ENCODE measurements at places on chromosomes 4 and X.
A peak's percentile ranks its signal among the peaks of the same experiment; 100 is the strongest.

GRCh38 chr4:122131562-122132157 lies 20.5 kb upstream of the BLTP1 start:
- DNase-seq: no peak

DNA sequence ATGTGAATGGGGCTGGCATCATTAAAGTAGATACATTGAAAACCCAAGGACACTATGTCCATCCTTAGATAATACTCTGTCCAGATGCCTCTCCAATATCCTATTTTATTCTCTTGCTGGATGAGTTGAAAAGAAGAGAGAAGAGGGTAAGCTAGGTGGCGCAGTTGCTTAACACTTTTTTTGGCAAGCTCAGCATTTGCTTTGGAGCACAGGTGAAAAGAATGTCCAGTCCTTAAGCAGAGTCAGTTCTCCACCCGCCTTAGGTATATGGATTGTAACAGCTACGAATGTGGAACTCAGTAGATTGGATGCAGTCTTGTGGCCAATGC lies 208.4 kb downstream of the NWD2 start:
- DNase-seq: peak; percentile 49

DNA sequence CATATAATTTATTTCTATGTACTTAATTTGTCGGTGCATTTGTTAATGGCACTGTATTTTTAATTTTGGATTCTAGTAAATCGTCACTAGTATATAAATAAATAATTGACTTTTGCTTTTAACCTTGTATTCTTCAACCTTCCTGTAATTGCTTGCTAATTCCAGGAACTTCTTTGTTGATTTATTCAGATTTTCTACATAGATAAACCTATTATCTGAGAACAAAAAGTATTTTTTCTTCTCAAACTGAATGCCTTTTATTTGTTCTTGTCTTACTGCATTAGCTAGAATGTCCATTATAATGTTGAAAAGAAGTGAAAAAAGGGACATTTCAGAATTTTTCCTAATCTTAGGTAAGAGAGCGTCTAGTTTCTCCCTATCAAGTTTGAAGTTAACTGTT lies 839.1 kb downstream of the SH3BGRL start:
- no peak for DNase-seq

- DNase-seq: peak; percentile 21
Measured at GRCh38 chr4:123953566-123953965, 557.0 kb downstream of the SPRY1 start.

DNA sequence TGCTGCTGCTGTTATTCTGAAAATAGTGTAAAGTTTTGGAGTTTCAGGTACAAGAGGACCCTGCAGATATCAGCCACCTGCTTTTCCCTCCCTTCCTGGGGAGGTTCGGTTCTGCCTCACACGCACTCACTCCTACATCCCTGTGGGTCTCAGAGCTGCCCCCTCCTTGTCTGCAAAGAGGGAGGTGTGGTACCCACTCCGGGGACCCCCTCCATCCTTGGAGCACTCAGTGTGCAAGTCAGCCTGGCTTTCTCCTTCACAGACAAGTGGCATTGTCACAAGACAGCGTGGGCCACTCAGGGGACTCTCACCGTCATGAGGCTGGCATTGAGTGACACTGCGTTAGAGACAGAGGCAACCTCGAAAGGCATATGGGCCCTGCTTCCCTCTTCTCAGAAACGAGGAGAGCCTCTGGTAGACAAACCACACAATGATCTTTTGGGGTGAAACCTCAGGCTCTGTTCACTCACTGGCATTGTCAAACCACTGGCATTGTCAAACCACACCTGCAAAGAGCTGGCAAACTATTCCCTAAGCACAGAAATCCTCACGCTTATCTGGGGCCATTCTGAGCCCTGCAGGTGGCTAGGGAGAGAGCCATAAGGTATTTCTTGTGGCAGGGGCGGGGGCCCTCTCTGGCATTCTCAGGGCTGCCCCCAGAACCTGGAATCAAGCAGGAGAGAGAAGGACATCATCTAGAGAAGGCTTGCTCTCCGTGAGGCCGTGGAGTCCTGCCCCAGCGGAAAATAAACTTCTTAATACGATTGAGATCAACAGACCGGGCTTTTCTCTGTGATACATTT lies 285.0 kb downstream of the SHOX start:
- DNase-seq: no peak

- no peak for DNase-seq
Measured at GRCh38 chrX:16770970-16771482, 15.2 kb upstream of the TXLNG start.

DNA sequence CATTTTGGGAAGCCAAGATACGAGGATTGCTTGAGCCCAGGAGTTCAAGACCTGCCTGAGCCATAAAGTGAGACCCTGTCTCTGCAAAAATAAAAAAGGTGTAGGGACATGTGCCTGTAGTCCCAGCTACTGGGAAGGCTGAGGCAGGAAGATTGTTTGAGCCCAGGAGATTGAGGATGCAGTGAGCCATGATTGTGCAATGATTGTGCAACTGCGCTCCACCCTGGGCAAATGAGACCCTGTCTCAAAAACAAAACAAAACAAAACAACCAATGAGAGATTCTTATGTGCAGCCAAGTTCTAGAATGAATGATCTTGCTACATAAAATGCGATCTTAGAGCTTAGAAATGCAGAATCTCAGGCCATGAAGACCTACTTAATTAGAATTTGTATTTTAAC lies 22.5 kb downstream of the SLC9B2 start:
- DNase-seq: no peak

- DNase-seq: no peak
Measured at GRCh38 chr4:73974352-73974751, 7.5 kb downstream of the PF4 start.

- DNase-seq: no peak
Measured at GRCh38 chr4:23929248-23929647, 39.4 kb upstream of the PPARGC1A start.

DNA sequence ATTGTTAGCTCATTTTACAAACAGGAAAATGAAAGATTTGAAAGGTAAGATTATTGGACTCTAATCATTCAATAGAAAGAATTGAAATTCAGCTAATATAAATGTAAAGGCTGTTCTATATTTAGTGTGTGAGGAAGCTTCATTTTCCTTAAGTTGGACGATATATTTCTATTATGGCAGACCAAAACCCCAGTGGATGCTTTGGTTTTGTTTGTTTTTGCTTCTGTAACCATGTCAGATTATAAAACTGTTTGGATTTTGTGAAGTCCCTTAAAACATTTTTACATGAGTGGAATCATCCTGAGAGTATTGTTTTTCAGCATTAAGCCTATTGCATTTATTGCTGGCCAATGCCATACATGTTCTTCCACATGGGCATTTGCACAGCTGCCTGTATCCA lies 110.2 kb upstream of the ENPEP start:
- no peak for DNase-seq

GRCh38 chr4:81839347-81840042 lies 367.8 kb upstream of the RASGEF1B start:
- no peak for DNase-seq

GRCh38 chr4:10097906-10098779 lies 18.5 kb downstream of the WDR1 start:
- DNase-seq: peak; percentile 63

GRCh38 chrX:94961730-94962129 lies 1287.7 kb downstream of the FAM133A start:
- no peak for DNase-seq

DNA sequence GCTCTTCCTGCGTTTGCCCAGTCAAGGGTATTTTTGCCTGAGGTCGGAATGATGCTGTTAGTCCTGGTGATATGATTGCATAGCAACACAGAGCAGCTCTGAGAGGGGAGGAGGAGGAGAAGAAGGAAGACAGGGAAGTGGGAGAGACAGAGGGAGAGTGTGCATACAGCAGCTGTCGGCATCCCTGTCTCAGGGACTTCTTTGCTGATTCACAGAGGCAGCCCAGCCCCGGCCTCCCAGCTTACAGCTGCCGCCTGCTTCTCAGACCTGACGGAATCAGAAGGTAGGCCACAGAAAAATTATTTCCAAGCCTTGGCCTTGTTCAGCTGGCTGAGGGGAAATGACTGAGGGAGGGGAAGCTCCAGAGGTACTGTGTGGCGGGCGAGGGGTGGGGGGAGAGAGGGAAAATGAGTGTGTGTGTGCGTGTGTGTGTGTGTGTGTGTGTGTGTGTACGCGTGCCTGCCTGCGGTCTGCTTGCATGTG lies 319 bp downstream of the DRP2 start:
- peak; percentile 68 for DNase-seq

DNA sequence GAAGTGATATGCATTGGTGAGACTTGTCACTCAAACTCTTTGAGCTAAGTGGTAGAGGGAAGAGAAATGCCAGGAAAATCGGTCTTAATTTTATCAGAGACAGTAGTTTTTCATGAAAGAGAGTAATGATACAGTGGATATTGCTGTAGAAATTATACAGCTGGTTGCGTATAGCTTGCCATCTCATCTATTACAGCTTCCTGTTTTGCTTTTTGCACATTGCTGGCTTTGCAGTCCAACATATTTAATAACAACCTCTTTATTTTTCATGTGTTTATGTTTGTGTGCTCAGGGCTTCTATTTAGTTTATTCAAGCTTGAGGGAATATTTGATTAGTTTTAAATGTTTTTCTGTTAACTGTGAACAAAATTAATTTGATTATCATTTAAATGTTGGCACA lies 11.5 kb downstream of the SMAD1 start:
- DNase-seq: no peak

DNA sequence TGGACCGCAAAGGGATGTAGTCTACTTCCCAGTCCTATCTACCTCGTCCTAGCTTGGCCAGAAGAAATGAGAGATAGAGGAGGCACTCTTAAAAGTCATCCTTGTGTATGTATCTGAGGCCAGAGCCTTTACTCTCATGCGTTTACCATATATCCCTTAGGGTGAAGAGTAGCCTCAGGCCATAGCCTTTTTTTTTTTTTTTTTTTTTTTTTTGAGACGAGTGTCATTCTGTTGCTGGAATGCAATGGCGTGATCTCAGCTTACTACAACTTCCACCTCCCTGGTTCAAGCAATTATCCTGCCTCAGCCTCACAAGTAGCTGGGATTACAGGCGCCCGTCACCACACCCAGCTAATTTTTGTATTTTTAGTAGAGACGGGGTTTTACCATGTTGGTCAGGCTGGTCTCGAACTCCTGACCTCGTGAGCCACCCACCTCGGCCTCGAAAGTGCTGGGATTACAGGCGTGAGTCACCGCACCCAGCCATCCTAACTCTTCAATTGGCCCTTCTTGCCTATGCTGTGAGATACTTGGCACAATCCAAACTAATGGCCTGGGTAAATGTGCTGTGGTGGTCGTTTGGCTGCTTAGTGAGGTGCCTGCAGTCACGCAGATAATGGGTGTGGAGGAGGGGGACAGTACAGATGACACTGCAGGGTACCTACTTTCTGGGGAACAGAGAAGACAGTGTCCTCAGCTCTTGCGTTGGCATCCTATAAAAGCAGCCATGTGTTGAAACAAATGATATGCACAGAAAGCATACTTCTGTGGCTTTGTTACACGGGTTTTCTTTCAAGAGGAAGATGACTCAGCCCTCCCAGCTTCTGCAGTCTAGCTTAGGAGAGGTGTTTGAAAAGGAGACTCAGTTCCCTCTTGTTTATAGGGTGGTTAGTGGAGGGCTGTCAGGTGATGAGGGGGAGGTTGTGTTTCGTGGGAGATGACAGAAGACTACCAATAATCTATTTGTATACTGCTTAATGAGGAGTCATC lies 10.4 kb upstream of the DGAT2L6 start:
- DNase-seq: peak; percentile 59

- peak; percentile 79 for DNase-seq
Measured at GRCh38 chrX:155819966-155820491, 61.1 kb upstream of the VAMP7 start.

- peak; percentile 13 for DNase-seq
Measured at GRCh38 chrX:2498781-2499302, 1.9 kb downstream of the DHRSX start.

- DNase-seq: no peak
Measured at GRCh38 chr4:129950217-129950616, 854.3 kb downstream of the C4orf33 start.

- DNase-seq: no peak
Measured at GRCh38 chrX:22069586-22069985, 37.5 kb downstream of the PHEX start.

- DNase-seq: no peak
Measured at GRCh38 chrX:9492901-9493300, 28.0 kb downstream of the TBL1X start.

DNA sequence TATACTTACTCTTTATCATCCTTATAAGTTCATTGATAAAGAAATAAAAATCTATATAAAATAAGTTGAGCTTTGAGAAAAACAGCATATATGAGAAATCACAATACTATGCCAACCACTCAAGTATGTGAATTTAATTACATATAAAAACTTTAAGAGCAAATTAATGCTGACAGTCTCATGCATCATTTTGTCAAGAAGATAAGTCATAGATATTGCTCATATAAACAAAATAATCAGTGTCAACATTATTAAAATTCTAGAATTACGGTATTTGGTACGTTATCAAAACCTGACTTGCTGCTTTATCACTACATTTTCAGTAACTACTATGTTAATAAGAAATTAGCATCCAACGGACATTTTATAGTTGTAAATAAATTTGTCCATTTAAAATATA lies 111.2 kb downstream of the FBXO8 start:
- no peak for DNase-seq

GRCh38 chr4:124123721-124124120 lies 588.8 kb downstream of the ANKRD50 start:
- peak; percentile 12 for DNase-seq

GRCh38 chrX:135923353-135923752 lies 29.8 kb downstream of the SAGE1 start:
- DNase-seq: no peak

DNA sequence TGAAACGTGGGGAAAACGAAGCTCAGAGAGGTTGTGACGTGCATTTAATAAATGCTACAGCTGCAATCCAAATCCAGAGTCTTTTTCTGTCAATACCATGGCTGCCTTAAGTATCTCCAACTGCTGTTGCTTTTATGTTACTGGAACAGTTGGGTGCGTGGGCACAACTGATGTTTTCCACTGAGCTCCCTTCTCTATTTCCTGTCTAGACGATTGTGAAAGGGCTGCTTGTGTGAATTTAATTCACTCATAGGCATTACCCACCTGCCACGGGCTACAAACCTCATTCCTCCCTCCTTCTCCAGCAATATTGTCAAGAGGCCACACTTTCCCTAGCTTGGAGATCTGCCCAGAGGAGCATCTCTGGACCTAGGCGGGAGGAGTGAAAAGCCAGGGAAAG lies 526.0 kb downstream of the MID1IP1 start:
- DNase-seq: no peak

GRCh38 chr4:119517361-119518229 lies 111.0 kb downstream of the PDE5A start:
- DNase-seq: peak; percentile 90

- DNase-seq: no peak
Measured at GRCh38 chr4:112287258-112287989, 1.7 kb upstream of the TIFA start.

GRCh38 chr4:1200425-1201035 lies 28.1 kb upstream of the SPON2 start:
- DNase-seq: peak; percentile 88

- no peak for DNase-seq
Measured at GRCh38 chrX:99495453-99495852, 914.6 kb downstream of the PCDH19 start.
